ENCODE measurements at places on chromosomes 6 and 20.
A peak's percentile ranks its signal among the peaks of the same experiment; 100 is the strongest.

DNA sequence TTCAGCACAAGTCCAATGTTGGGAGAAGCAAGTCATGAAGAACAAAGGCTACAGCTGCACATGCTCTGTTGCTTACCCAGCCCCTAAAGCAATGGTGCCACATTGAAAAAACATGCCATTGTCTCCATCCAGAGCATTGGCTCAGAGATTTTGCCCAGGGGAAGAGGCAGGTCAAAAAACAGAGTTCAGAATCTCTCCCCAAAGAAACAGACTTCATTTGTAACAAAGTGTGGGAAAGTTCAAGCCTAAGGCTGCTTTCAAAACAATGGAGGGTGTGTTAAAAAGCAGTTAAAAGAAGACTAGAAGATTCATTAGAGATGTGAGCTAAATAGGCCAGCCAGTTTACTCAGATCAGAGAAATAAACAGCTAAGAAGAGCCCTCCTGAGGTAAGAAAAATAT lies 63.6 kb downstream of the DZANK1 start:
- DNase-seq, result no peak

- peak; percentile 85 for DNase-seq
Observed at GRCh38 chr20:1803061-1803931, 91.9 kb upstream of the SIRPA start.

- no peak for DNase-seq
Observed at GRCh38 chr6:10248378-10248843, 166.5 kb downstream of the TFAP2A start.

DNA sequence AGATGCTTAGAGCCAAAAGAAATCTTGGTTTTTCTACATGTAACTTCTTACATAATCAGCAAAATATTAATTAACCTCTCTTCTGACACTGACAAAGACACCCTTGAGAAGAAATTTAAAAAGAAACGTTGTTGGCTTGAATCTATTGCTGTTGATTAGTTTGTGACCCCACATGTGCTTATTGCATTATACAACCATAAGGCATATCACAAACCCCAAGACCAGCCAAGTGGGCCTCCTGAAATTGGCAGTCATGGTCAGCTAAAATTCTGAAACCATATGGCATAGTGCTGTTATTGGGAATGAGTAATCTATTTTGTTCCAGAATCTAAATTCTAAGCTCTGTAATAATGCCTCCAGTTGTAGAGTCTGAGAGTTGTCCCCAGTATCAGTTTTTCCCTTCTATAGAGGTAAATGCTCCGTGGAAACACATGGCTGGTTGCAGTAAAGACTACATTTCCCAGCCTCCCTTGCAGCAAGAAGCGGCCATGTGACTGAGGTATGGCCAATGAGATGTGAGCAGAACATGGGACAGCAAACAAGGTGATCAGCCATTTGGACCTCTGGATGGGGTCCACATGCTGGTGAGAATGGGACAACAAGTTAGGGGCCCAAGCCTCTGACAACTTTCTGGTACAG lies 42.3 kb upstream of the PTPN1 start:
- no peak for DNase-seq

DNA sequence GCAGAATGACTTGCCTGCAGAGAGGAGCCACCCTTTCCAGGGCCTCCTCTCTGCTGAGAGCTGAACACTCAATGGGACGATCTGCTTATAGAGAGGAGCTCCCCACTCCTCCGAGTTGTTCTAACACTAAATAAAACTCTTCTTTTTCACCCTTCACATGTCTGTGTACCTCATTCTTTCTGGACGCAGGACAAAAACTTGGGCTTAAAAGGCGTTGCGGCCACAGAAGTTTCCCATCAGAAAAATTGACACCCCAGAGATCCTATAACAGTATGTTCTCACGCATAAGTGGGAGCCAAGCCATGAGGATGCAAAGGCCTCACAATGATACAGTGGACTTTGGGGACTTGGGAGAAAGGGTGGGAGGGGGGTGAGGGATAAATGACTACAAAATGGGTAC lies 121.2 kb downstream of the GMPR start:
- no peak for DNase-seq

- DNase-seq, result no peak
Observed at GRCh38 chr6:46010771-46011170, 4.9 kb downstream of the CLIC5 start.

GRCh38 chr6:125957845-125958244 lies 1.3 kb downstream of the HINT3 start:
- DNase-seq, result no peak

GRCh38 chr20:37714978-37715672 lies 21.3 kb downstream of the CTNNBL1 start:
- no peak for DNase-seq

GRCh38 chr6:88179692-88180091 lies 13.5 kb upstream of the CNR1 start:
- DNase-seq, result peak; percentile 65

GRCh38 chr20:10119336-10119735 lies 84.5 kb downstream of the ANKEF1 start:
- DNase-seq, result no peak

DNA sequence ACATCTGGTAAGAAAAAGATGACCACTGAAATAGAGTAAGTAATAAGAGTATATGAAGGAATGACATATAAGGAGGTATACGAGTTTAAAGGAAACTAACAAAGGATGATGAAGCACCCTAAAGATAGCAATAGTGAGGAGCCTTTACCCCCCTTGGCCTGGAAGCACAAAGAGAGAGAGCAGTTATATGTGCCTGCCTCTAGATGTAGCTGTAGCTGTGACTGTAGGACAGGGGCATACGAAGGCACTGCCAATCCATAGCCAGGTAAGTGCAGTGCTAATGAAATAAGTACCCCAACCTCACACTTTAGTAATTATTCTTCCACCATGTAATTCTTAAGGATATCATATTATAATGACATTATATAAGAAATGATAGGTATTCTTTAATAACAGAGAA lies 90.1 kb upstream of the FKBP1C start:
- DNase-seq, result no peak

DNA sequence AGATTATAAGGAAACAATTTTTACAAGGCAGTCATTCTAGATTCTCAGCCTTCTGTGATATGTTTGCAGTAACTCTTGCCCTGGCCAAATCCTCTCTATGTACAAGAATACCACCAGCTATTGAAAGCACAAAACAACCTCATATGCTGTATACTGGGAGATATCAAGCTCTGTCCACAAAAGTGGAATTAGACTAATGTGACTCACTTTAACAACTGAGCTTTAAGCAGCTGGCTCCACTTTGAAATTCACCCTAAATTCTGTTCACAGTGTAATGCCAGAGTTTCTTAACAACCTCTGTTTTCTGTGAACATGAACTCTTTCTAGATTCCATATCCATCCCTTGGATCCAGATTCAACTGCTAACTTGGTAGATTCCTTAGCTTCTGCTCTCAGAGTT lies 47.6 kb downstream of the CHD6 start:
- DNase-seq, result no peak

GRCh38 chr20:37704955-37705354 lies 11.1 kb downstream of the CTNNBL1 start:
- DNase-seq, result no peak

Measured in GM06990 (cell line).